Uterine smooth muscle cell (primary cell): ENCODE measurements at places on chromosomes 11 and 22. TPM values are rescaled to one million over a fixed set of nuclear protein-coding genes. Genes with fewer than 3 reads are reported as not detected.

BTBD10 gene
- total RNA-seq = 72.4 and 84.1 TPM in 2 replicates

KRTAP5-11 gene
- not detected in 2 replicates for total RNA-seq

SLC5A12 gene
- not detected in 2 replicates for total RNA-seq

RGL4 gene
- under 0.01 TPM in 1 of 2 replicates, not detected in the other for total RNA-seq

RIC3 gene
- under 0.01 and 0.11 TPM in 2 replicates for total RNA-seq

CTSW gene
- 0.12 TPM in 1 of 2 replicates, not detected in the other for total RNA-seq

UBQLN3 gene
- total RNA-seq = 0.12 TPM in 1 of 2 replicates, not detected in the other

ELFN2 gene
- 0.25 and 1.00 TPM in 2 replicates for total RNA-seq

OR51I1 gene
- total RNA-seq = 0.11 TPM in 1 of 2 replicates, not detected in the other

PRSS23 gene
- 161 and 254 TPM in 2 replicates for total RNA-seq

ARHGAP8 gene
- 0.11 and 0.25 TPM in 2 replicates for total RNA-seq

MOGAT2 gene
- total RNA-seq = not detected in 2 replicates

SLC29A2 gene
- total RNA-seq = 0.11 and 0.37 TPM in 2 replicates

CWC15 gene
- 51.0 and 53.5 TPM in 2 replicates for total RNA-seq

DDIAS gene
- 3.1 and 8.1 TPM in 2 replicates for total RNA-seq

TSPAN32 gene
- total RNA-seq = under 0.01 and 0.12 TPM in 2 replicates

OR10W1 gene
- total RNA-seq = not detected in 2 replicates

APOL6 gene
- total RNA-seq = 26.0 and 28.7 TPM in 2 replicates

SVIP gene
- 4.6 and 8.6 TPM in 2 replicates for total RNA-seq

HMGXB4 gene
- 23.9 and 32.3 TPM in 2 replicates for total RNA-seq

PHLDA2 gene
- total RNA-seq = 7.6 and 14.4 TPM in 2 replicates

BBOX1 gene
- total RNA-seq = under 0.01 TPM in 1 of 2 replicates, not detected in the other

CFAP300 gene
- 5.9 and 7.9 TPM in 2 replicates for total RNA-seq

APOBEC3B gene
- 2.4 and 7.5 TPM in 2 replicates for total RNA-seq

TMEM138 gene
- total RNA-seq = 15.4 and 19.0 TPM in 2 replicates

DERL3 gene
- 0.44 and 2.0 TPM in 2 replicates for total RNA-seq

FERMT3 gene
- total RNA-seq = 3.2 and 4.8 TPM in 2 replicates
